ENCODE measurements at places on chromosomes 3 and 15.

- no peaks in the 10 kb centered on the region for H3K27me3 ChIP-seq
- H3K36me3 ChIP-seq: no peaks in the 10 kb centered on the region
- H3K4me1 ChIP-seq: peaks cover 10% of the 10 kb centered on the region
- H3K27ac ChIP-seq: no peak overlapping the region
Measured at GRCh38 chr3:100093831-100094230, 20.5 kb downstream of the FILIP1L start.

GRCh38 chr3:70726096-70726938, 413.9 kb upstream of the MDFIC2 start:
- H3K4me1 ChIP-seq: no peaks in the 10 kb centered on the region
- no peaks in the 10 kb centered on the region for H3K36me3 ChIP-seq
- no peak for DNase-seq
- no peak overlapping the region for H3K4me3 ChIP-seq
- no peak overlapping the region for H3K27ac ChIP-seq

DNA sequence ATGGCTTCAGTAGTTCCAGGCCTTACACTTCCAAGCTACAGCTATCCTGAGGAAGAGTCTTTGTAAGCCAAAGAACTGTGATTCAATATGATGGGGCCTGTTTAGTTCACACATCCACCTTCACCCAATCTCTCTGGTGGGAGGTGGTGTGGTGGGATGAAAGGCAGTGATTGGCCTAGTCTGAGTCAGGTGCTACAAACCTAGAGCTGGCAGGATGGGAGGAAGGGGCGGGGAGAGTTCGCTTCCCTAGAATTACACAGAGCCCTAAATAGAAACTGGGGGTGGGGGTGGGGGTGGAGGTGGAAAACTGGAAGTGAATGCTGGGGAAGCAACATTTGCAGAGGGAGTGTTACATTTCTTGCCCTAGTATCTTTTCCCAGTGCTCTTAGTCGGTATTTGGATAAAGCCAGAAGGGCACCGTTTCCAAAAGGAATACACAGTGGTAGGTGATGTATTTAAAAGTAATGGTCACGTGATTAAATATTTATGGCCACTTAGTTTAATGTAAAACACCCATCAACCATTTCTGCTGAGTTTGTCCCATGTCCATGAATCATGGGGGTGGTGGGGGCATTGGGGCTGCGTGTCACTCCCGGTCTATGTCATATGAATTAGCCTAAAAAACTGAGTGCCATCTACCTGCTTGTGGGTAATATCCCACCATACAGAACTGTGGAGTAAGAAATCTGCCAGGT, 247.6 kb upstream of the PROK2 start:
- H3K4me1 ChIP-seq: peaks cover 11% of the 10 kb centered on the region
- DNase-seq: no peak
- H3K27ac ChIP-seq: no peak overlapping the region
- H3K4me3 ChIP-seq: no peak overlapping the region
- no peaks in the 10 kb centered on the region for H3K27me3 ChIP-seq

- DNase-seq: no peak
- H3K36me3 ChIP-seq: no peaks in the 10 kb centered on the region
- H3K27ac ChIP-seq: no peak overlapping the region
- H3K4me1 ChIP-seq: no peaks in the 10 kb centered on the region
Measured at GRCh38 chr3:141753399-141753798, 9.8 kb upstream of the GRK7 start.

- no peak for DNase-seq
- no peaks in the 10 kb centered on the region for H3K27me3 ChIP-seq
- H3K4me1 ChIP-seq: peaks cover 13% of the 10 kb centered on the region
- peak overlapping the region; percentile 83 for H3K4me3 ChIP-seq
Measured at GRCh38 chr3:15064299-15064834, 748 bp downstream of the MRPS25 start.

GRCh38 chr3:127822682-127823425, 539 bp upstream of the MGLL start:
- peak overlapping the region; percentile 76 for H3K27ac ChIP-seq
- peak overlapping the region; percentile 95 for H3K4me3 ChIP-seq
- peaks cover 7% of the 10 kb centered on the region for H3K4me1 ChIP-seq
- DNase-seq: no peak
- no peaks in the 10 kb centered on the region for H3K36me3 ChIP-seq
- H3K27me3 ChIP-seq: no peaks in the 10 kb centered on the region

- no peaks in the 10 kb centered on the region for H3K27me3 ChIP-seq
- peak overlapping the region; percentile 78 for H3K4me3 ChIP-seq
- H3K4me1 ChIP-seq: peaks cover 13% of the 10 kb centered on the region
- H3K27ac ChIP-seq: peak overlapping the region; percentile 38
- DNase-seq: no peak
- H3K36me3 ChIP-seq: no peaks in the 10 kb centered on the region
Measured at GRCh38 chr15:40762919-40763800, 708 bp upstream of the GCHFR start.

- no peak overlapping the region for H3K27ac ChIP-seq
- no peak for DNase-seq
- no peaks in the 10 kb centered on the region for H3K36me3 ChIP-seq
- H3K4me1 ChIP-seq: no peaks in the 10 kb centered on the region
- no peak overlapping the region for H3K4me3 ChIP-seq
- peaks cover 11% of the 10 kb centered on the region for H3K27me3 ChIP-seq
Measured at GRCh38 chr3:187735383-187735782, 9.9 kb downstream of the BCL6 start.

GRCh38 chr3:171156401-171157010, 130.0 kb upstream of the SLC2A2 start:
- no peak for DNase-seq
- no peaks in the 10 kb centered on the region for H3K27me3 ChIP-seq
- H3K36me3 ChIP-seq: peaks cover 60% of the 10 kb centered on the region

DNA sequence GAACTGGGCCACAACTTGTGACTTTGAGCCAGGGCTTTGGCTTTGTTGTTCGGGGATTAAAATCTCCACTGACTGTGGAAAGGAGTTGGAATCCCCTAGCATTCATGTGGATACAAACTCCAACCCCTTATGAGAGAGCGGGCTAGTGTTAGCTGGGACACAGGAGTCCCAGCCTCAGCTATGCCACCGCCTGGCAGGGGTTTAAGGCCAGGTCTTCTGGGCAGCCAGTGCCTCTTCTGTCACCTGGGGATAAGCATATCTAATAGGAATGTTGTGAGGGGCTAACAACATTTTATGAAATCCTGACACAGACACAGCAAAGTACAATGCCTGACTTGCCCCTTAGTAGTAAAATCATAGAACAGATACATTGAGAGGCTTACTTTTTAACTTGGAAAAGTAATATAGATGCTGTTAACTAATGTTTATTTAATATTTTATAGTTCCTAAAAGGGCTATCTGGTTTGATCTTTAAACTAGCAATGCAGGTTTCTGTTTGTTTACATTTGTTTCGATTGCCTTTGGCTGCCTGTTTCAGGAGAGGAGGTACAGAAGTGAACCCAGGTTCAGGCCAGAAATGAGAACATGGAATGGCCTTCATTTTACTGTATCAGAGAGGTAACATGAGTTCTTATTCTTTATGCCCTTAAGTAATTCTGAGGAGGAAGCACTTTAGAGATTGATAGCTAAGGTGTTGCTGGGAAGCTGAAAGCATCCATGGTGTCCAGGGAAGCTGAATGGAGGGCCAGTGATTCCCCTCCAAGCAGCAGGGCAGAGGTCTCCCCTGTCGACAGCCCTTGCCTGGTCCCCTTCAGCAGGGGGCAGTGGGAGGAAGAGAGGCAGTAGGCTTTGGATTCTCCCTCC, 8.7 kb downstream of the GPR160 start:
- H3K27me3 ChIP-seq: peaks cover 4% of the 10 kb centered on the region
- DNase-seq: no peak
- peak overlapping the region; percentile 25 for H3K4me3 ChIP-seq
- peaks cover 22% of the 10 kb centered on the region for H3K36me3 ChIP-seq
- peak overlapping the region; percentile 95 for H3K27ac ChIP-seq
- peaks cover 40% of the 10 kb centered on the region for H3K4me1 ChIP-seq

DNA sequence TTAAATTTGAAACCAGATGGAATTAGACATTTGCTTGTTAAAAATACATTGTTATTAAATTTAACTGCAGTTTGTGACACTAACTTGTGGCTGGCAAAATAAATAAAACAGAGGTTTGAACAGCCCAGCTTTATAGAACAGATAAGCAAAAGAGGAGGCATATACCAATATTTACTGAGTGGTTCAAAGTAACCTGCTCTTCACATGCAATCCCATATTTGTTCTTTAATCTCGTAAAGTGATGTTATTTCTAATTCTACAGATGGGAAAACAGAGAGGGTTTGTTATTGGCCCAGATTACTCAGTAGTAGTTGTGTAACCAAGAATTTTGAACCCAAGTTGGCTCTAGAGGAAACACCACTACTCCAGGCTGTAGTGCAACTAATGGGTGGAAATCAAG, 37.6 kb downstream of the WNT5A start:
- no peak overlapping the region for H3K27ac ChIP-seq
- no peak for DNase-seq
- H3K4me3 ChIP-seq: no peak overlapping the region
- H3K36me3 ChIP-seq: no peaks in the 10 kb centered on the region
- no peaks in the 10 kb centered on the region for H3K4me1 ChIP-seq
- H3K27me3 ChIP-seq: peaks cover 2% of the 10 kb centered on the region

- H3K27me3 ChIP-seq: no peaks in the 10 kb centered on the region
- peak overlapping the region; percentile 98 for H3K4me3 ChIP-seq
- H3K27ac ChIP-seq: no peak overlapping the region
Measured at GRCh38 chr15:68815598-68815997, 5.1 kb downstream of the ANP32A start.

- H3K4me3 ChIP-seq: no peak overlapping the region
- H3K36me3 ChIP-seq: no peaks in the 10 kb centered on the region
- H3K27ac ChIP-seq: no peak overlapping the region
- peaks cover 24% of the 10 kb centered on the region for H3K4me1 ChIP-seq
Measured at GRCh38 chr3:46501702-46502101, 3.9 kb downstream of the RTP3 start.

GRCh38 chr3:155512175-155512866, 218.8 kb upstream of the STRIT1 start:
- DNase-seq: no peak
- no peaks in the 10 kb centered on the region for H3K4me1 ChIP-seq

GRCh38 chr3:12138044-12138443, 20.7 kb downstream of the TIMP4 start:
- no peak for DNase-seq
- no peaks in the 10 kb centered on the region for H3K36me3 ChIP-seq
- H3K4me1 ChIP-seq: peaks cover 11% of the 10 kb centered on the region
- no peak overlapping the region for H3K27ac ChIP-seq
- H3K27me3 ChIP-seq: no peaks in the 10 kb centered on the region

GRCh38 chr3:61649381-61650170, 88.2 kb downstream of the PTPRG start:
- DNase-seq: no peak
- H3K4me3 ChIP-seq: no peak overlapping the region
- H3K27ac ChIP-seq: no peak overlapping the region
- H3K4me1 ChIP-seq: no peaks in the 10 kb centered on the region

DNA sequence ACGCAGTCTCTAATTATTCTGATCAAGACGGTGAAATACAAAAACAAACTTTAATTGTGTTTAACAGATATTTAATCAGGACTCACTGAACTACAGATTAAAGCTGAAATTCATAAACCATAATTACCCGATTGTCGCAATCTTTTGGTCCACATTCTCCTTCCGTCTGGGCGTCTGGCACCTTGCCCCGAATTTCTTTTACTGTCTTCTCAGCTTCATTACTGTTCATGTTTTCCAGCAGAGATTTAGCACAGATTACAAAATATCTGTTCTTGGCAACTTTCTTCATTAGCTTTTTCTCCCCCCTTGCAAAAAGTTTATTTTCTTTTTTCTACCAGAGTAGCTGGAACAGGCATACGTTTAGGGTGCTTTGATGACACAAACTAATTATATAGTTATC, 271.4 kb downstream of the TIGIT start:
- H3K36me3 ChIP-seq: no peaks in the 10 kb centered on the region
- H3K27me3 ChIP-seq: no peaks in the 10 kb centered on the region
- no peak for DNase-seq

- DNase-seq: no peak
- H3K27me3 ChIP-seq: no peaks in the 10 kb centered on the region
- H3K4me3 ChIP-seq: no peak overlapping the region
- H3K36me3 ChIP-seq: no peaks in the 10 kb centered on the region
Measured at GRCh38 chr3:58176827-58177489, 33.8 kb downstream of the DNASE1L3 start.

DNA sequence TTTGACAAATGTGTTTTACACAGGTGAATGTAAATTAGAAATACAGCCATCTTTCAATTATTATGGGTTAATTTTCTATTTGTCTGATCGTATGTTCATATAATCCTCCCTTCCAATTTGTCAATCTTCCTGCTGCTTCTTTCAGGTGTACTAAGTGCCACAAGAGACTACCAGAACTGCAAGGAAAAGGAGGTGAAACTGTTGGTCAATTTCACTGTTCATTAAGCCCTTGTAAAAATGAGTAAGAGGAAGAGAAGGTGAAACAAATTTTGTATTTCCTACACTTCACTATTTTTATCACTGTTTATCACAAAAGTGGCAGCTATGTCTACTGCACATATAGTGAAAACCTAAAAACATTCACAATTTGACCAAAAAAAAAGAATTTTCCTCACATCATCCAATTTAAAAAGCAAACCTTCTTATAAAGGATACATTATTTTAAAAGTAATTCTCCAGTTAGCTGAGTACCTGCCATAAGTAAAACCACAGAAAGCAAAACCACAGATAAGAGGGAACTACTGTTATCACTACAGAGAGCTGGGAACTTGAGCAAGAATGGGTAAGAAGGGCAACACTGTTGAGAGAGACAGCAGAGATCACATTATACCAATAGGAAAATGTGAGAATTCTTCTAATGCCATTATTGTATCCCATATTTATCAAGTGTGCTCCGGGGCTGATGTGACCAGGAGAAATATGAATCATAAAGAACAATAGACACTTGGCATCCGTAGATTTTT, 163.0 kb downstream of the TBC1D5 start:
- H3K4me3 ChIP-seq: no peak overlapping the region
- H3K36me3 ChIP-seq: no peaks in the 10 kb centered on the region
- peak; percentile 60 for DNase-seq
- peaks cover 31% of the 10 kb centered on the region for H3K4me1 ChIP-seq

- no peak overlapping the region for H3K4me3 ChIP-seq
- no peaks in the 10 kb centered on the region for H3K36me3 ChIP-seq
- H3K27ac ChIP-seq: no peak overlapping the region
- no peak for DNase-seq
- no peaks in the 10 kb centered on the region for H3K27me3 ChIP-seq
Measured at GRCh38 chr3:29741231-29741630, 460.4 kb downstream of the RBMS3 start.

DNA sequence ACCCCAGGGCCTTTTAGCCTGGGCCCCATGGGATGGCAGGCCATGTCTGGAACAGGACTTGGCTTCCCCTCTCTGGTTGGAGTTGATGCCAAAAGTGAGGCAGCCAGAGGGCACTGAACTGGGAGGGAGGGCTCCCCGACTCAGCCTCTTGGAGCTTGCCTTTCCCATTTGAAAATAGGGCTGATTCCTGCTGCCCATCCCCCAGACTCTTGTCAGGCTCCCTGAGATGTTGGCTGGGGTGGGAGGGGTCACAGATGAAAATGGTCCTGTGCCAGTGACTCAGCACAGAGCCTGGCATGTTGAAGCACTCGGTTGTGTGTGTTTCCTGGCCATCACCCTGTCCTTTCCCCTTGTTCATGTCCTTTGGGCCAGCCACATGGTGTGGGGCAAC, 6.6 kb downstream of the PPCDC start:
- no peak overlapping the region for H3K4me3 ChIP-seq
- H3K27ac ChIP-seq: peak overlapping the region; percentile 74
- peaks cover 2% of the 10 kb centered on the region for H3K36me3 ChIP-seq
- no peaks in the 10 kb centered on the region for H3K27me3 ChIP-seq
- DNase-seq: no peak

All from GM12878 (cell line).